Aortic smooth muscle cell (primary cell): ENCODE measurements at places on chromosomes 7 and 10. TPM values are rescaled to one million over a fixed set of nuclear protein-coding genes. Genes with fewer than 3 reads are reported as not detected.

Gene CTAGE15
- total RNA-seq, result 0.06 and 0.13 TPM in 2 replicates

Gene CRTAC1
- total RNA-seq, result not detected in 2 replicates

Gene PHKG1
- total RNA-seq, result 2.0 and 9.4 TPM in 2 replicates

Gene ASAH2
- total RNA-seq, result 0.25 and 0.26 TPM in 2 replicates

Gene HOXA4
- 0.12 and 0.13 TPM in 2 replicates for total RNA-seq

Gene ETV1
- total RNA-seq, result 42.7 and 42.8 TPM in 2 replicates

Gene GARIN1A
- total RNA-seq, result 0.92 and 1.6 TPM in 2 replicates

Gene NOS3
- total RNA-seq, result 1.7 and 3.7 TPM in 2 replicates

Gene ANK3
- total RNA-seq, result 317 and 464 TPM in 2 replicates

Gene RARRES2
- not detected in 2 replicates for total RNA-seq

Gene PTCD1
- total RNA-seq, result 5.0 and 6.7 TPM in 2 replicates

Gene CDK1
- total RNA-seq, result 24.5 and 43.1 TPM in 2 replicates

Gene RADIL
- total RNA-seq, result 1.2 and 1.5 TPM in 2 replicates

Gene C10orf62
- 0.12 and 0.13 TPM in 2 replicates for total RNA-seq

Gene CPXM2
- 95.0 and 99.2 TPM in 2 replicates for total RNA-seq

Gene CRYGN
- total RNA-seq, result 0.12 and 0.13 TPM in 2 replicates

Gene LSM8
- total RNA-seq, result 30.4 and 35.0 TPM in 2 replicates

Gene SMO
- total RNA-seq, result 3.9 and 7.5 TPM in 2 replicates

Gene SPDYE8
- not detected in 2 replicates for total RNA-seq

Gene SLC26A5
- not detected in 2 replicates for total RNA-seq

Gene ASZ1
- not detected in 2 replicates for total RNA-seq

Gene SPDYE5
- not detected in 2 replicates for total RNA-seq

Gene SLC39A12
- total RNA-seq, result not detected in 2 replicates

Gene GPR22
- not detected in 2 replicates for total RNA-seq

Gene CTTNBP2
- 1.5 and 1.9 TPM in 2 replicates for total RNA-seq

Gene GIMAP6
- 1.7 and 5.4 TPM in 2 replicates for total RNA-seq

Gene TRIP6
- total RNA-seq, result 89.4 and 93.8 TPM in 2 replicates

Gene STMP1
- 15.7 and 21.9 TPM in 2 replicates for total RNA-seq

Gene OGA
- 110 and 170 TPM in 2 replicates for total RNA-seq

Gene SOSTDC1
- total RNA-seq, result 0.81 TPM in 1 of 2 replicates, not detected in the other

Gene GIMAP1
- total RNA-seq, result 0.25 and 0.26 TPM in 2 replicates

Gene PTPRE
- 1.7 and 3.8 TPM in 2 replicates for total RNA-seq

Gene AZGP1
- 0.13 TPM in 1 of 2 replicates, not detected in the other for total RNA-seq

Gene TRPV6
- under 0.01 and 0.13 TPM in 2 replicates for total RNA-seq

Gene PDK4
- total RNA-seq, result 3.2 and 59.5 TPM in 2 replicates

Gene FEZF1
- total RNA-seq, result not detected in 2 replicates

Gene SSC4D
- total RNA-seq, result 0.53 and 0.56 TPM in 2 replicates

Gene FAM241B
- total RNA-seq, result 0.13 and 0.19 TPM in 2 replicates

Gene ACTA2
- total RNA-seq, result 113 and 260 TPM in 2 replicates

Gene ST8SIA6
- not detected in 2 replicates for total RNA-seq

Gene PVRIG
- not detected in 2 replicates for total RNA-seq

Gene COL26A1
- total RNA-seq, result 0.12 TPM in 1 of 2 replicates, not detected in the other

Gene PDGFA
- total RNA-seq, result 163 and 171 TPM in 2 replicates

Gene OPTN
- 125 and 160 TPM in 2 replicates for total RNA-seq

Gene MGAM2
- total RNA-seq, result not detected in 2 replicates

Gene MACC1
- total RNA-seq, result under 0.01 and 0.06 TPM in 2 replicates

Gene UNCX
- total RNA-seq, result not detected in 2 replicates

Gene GPR26
- total RNA-seq, result not detected in 2 replicates

Gene INA
- 0.26 and 0.44 TPM in 2 replicates for total RNA-seq

Gene CARD11
- 0.13 TPM in 1 of 2 replicates, not detected in the other for total RNA-seq

Gene MYOZ1
- 0.06 TPM in 1 of 2 replicates, not detected in the other for total RNA-seq

Gene HTR5A
- total RNA-seq, result not detected in 2 replicates

Gene CDHR1
- total RNA-seq, result not detected in 2 replicates

Gene NKX6-2
- 0.12 TPM in 1 of 2 replicates, not detected in the other for total RNA-seq

Gene LRRC4
- 0.06 and 0.13 TPM in 2 replicates for total RNA-seq

Gene PIK3AP1
- under 0.01 and 0.06 TPM in 2 replicates for total RNA-seq

Gene CFAP43
- total RNA-seq, result 0.31 and 0.53 TPM in 2 replicates

Gene ZNF438
- 2.8 and 4.4 TPM in 2 replicates for total RNA-seq

Gene TAC1
- not detected in 2 replicates for total RNA-seq
